ENCODE measurements at places on chromosomes 2 and 18.

DNA sequence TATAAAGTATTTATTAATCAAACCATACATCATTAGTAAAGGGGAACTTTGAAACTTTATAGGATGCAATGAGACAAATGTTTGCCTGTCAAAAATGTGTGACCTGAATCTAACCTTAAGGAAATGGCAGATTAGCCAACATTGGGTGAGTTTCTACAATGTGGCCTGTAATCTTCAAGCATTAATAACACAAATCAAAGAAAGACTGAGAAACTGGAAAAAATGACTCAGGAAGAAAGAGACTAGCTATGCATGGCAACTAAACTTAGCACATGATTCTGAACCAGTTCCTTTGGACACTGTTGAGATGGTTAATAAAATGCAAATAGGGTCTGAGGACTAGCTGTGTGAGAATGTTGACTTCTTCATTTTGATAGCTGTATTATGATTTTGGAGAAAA is 628.6 kb upstream of the ID2 start:
- no peak for DNase-seq

DNA sequence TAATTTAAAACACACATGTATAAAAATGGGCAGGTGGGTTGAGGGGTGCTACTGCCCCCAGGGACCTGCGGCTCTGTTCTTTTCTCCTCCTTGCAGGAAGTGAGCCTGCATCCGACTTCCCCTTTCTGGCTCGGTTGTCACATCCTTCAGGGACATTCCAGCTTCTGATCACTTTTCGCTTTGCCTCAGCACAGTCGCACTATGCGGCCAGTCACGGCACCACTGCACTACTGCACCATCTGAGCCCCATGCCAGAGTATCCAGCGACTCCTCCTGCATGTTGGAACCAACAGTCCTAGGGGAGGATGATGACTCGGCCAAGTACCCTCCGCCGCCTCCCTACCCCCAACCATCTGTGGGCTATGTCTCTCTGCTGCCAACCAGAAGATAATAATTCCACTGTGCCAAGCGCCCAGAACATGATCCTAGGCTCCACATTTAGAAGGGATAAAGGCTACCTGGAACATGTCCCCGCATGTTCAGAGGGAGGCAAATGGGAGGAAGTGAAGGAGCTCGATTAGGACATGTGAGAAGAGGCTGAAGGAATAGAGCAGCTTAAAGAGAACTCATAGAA is 17.6 kb downstream of the CDC42EP3 start:
- DNase-seq, result no peak

GRCh38 chr2:239954166-239955086 is 70.7 kb downstream of the NDUFA10 start:
- DNase-seq, result no peak

DNA sequence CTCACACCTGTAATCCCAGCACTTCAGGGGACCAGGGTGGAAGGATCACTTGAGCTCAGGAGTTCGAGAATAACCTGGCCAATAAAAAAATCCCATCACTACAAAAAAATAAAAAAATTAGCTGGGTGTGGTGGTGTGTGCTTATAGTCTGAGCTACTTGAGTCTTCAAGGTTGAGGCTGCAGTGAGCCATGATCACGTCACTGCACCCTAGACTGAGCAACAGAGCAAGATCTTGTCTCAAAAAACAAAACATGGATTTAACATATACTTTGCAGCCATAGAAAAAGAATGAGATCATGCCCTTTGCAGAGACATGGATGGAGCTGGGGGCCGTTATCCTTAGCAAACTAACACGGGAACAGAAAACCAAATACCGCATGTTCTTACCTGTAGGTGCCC is 22.2 kb downstream of the SH2D6 start:
- DNase-seq, result no peak

GRCh38 chr2:230742781-230743180 is 30.1 kb downstream of the CAB39 start:
- no peak for DNase-seq

DNA sequence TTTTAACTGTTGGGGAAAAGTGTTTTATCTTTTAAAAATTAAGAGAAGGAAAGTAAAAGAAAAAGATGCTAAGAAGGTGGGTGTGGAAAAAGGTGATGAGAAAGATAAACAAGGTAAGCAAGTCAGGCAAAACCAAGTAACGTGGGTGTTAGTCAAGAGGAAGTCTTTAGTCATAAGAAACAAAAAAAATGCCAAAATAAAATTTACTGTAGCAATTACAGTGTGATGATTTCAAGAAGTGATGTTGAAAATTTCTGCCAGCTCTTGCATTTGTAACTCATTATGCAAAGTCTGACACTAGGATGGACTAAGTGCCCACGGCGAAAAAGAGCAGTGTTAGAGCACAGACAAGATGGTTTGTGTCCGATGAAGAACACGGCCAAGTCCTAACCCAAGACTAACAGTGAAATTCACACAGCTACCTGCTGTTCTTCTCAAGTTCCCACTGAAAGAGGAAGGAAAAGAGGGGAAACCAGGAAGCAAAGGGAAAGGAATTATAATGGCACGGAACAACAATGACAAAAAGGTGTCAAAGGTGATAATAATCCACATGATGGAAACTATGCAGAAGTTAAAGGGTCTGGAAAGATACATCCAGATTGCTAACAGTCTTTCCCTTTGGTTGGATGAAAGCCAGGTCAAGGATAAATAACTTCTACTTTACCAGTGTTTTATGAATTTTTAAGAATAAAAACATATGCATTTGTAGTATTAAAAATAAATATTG is 34.1 kb downstream of the NOL10 start:
- no peak for DNase-seq

- peak; percentile 39 for DNase-seq
Measured at GRCh38 chr2:174012347-174013314, 47.5 kb upstream of the SP3 start.

GRCh38 chr2:88099798-88100488 is 27.9 kb downstream of the FABP1 start:
- DNase-seq, result no peak

- DNase-seq, result peak; percentile 11
Measured at GRCh38 chr18:58499527-58500221, 129.2 kb downstream of the ALPK2 start.

DNA sequence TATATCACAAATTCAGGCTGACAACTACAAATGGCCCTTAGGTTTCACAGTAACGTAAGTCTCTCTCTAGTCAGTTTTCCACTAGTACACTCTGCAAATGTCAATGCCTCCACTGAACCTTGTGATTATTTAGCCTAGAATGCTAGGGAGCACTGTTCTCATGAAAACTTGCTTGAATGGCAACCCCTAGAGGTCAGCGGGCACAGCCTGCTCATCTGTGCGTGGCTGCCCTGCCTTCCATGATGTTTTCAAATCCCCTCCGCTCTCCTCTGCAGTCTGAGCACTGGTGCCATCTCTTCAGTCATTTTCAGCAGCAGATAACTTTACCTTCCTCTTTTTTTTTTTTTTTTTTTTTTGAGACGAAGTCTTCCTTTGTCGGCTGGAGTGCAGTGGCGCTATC is 84.1 kb upstream of the GULP1 start:
- no peak for DNase-seq

GRCh38 chr2:205311201-205311600 is 371.1 kb upstream of the NRP2 start:
- no peak for DNase-seq

- DNase-seq, result no peak
Measured at GRCh38 chr18:48203288-48203945, 205.8 kb downstream of the ZBTB7C start.

- no peak for DNase-seq
Measured at GRCh38 chr18:65754121-65754520, 3.3 kb downstream of the CDH7 start.

DNA sequence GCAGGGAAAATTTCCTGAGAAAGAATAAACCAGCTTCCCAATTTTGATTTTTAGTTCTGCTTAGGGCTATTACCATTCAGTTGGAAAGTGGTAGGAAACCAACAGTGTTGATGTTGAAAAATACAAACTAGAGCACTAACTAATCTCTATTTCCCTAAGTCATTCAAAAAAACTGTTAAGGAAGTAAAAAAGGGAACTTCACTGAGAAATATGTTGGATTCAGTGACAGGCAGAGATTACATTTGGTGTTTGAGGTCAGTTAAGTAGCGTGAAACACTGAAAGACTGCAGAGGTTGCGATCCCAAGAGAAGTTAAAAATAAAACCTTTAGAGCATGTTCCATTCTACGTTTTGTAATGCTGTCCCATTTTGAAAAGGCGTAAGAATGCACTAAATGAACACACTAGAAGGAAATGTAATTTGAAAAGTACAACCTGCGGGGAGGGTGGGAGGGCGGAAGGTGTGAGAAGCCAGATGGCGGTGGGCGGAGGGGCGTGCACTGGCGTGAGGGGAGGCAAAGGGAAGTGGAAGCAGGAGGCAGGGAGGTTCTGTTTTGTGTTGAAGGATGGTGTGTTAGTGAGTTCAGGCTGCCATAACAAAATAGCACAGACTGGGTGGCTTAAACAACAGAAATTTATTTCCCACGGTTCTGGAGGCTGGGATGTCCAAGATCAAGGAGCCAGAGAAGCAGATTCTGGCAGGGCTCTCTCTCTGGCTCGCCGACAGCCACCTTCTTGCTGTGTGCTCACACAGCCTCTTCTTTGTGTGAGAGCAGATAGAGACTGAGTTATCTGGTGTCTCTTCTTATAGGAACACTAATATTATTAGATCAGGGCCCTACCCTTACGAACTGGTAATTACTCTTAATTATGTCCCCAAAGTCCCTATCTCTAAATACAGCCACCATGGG is 94.3 kb upstream of the KCTD1 start:
- no peak for DNase-seq

DNA sequence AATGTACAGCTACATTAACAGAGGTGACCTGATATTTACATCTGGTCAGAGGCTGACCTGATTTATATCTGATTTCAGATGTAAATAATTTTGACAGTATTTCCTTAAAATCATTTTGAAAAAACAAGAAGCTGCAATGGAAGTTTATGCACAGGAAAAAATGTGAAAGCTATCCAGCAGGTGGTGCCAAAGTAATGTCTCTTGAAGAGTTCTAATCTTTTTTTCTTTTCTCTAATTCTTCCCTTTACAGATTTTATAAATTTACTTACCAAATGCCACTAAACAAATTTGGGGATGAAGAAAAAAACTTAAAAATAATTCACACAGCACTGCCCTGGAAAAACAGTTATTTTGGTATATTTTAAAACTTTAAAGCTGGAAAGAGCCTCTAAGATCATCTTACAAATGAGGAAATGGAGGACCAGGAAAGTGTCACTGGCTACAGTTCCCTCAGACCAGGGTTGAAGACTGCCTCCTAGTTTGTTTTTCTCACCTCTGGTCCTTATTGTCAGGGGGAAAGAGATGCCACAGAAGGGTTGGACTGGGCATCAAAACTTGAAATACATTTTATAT is 16.4 kb upstream of the FBLN7 start:
- no peak for DNase-seq

DNA sequence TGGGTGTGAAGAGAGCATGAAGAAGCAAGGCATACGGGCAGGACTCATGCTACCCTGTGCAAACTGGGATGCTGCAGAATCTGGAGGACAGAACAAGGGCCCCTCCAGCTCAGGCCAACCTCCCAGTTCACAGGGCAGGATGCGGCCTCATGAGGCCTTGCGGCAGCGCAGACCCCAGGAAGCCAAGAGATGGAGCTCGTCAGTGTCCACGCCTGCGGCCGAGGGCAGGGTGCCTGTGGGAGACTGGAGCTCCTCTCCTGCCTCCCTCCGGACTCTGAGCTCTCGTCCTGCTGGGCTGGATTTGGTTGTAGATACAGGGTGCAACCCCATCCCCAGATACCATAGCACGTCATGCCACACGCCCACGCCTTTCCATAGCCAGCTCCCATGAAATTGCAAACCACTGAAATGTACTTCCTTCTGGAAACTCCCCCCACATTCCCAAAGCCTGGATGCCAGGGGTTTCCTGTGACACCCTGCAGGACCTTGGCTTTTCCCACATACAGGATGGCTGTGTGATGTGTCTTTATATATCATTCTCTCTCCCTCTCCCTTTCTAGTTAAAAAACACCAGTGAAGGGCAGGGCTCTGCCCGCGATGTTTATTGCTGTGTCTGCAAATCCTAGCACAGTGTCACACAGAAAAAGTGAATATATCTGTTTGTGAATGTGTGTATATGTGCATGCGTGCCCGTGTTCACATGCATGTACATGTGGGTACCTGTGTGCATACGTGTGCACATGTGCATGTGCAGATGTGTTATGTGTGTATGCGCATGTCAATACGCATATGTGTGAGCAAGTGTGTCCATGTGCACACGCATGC is 12.3 kb upstream of the SNTG2 start:
- no peak for DNase-seq

All from activated CD4-positive, CD25-positive, alpha-beta regulatory T cell treated with anti-CD3 and anti-CD28 coated beads, Interleukin-2, amount 50 U/mL, for 72 hours (primary cell).